ENCODE measurements at places on chromosomes 2 and 18.
A peak's percentile ranks its signal among the peaks of the same experiment; 100 is the strongest.

DNA sequence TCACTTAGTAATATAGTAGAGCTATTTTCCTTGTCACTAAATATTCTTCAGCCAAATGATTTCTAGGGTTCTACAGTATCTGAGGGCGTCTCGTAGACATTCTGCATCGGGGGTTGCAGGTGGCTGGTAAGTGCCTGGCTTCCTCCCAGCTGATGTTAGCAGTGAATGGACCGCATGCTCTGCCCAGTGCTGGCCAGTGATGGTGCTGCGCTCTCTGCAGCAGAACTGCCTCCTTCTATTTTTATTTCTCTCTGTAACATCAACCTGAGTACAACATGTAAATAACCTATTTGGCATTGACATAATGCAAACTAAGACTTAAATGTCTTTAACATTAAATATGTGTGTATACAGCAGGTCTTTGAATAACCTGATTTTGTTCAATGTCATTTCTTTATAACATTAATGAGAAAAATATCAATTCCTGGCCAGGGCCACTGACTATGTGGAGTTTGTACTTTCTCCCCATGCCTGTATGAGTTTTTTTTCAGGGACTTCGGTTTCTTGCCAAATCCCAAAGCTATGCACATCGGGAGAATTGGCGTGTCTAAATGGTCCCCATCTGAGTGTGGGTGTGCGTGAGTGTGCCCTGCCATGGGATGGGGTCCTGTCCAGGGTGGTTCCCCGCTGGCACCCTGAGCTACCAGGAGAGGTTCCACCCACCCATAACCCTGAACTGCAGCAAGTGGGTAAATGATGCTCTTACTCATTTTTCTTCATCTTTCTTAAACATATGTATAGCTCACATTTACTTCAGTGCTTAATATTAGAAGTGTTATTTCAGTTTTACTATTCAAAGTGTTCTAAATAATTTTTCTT is 278.2 kb upstream of the EPAS1 start:
- no peak for DNase-seq

DNA sequence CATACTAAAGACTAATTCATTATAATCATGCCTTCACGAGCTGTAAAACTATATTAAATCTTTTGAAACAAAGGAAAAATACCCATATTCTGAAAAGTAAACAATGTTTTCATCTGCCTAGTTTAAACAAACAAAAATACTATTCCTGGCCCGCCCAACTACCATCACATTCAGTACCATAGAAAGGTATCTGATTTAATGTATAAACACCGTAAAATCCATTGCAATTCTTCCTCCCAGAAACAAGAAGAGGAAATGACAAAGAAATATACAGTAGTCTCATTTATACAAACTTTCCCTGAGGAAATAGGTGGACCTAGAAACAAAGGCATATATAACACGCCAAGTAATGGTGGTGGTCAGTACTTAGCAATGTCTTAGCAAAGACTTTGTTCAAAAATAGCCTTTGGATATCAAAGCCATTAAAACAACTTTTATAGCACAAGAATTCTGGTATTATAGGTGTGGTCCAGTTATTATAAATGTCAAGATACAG is 71.2 kb downstream of the COBLL1 start:
- DNase-seq = no peak

- DNase-seq = no peak
These were observed 313.2 kb upstream of the ZEB2 start for GRCh38 chr2:144833075-144833637.

DNA sequence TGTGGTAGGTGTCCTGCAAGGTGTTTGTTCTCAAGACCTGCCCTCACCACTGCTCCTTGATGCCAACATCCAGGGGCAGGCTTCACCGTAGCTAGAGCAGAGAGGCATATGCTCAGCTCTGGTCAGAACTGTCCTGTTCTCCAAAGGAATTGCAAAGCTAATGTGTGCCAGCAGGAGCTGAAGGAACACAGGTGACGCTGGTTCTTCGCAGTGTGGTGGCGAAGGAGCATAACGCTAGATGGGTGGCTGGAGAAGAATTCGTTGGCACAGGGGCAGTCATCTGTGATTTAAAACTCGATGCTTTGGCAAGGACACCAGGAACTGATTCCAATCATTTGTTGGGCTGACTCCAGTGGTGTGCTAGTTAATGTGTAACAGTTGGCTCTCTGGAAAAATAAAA is 11.4 kb upstream of the PER2 start:
- DNase-seq = no peak

- no peak for DNase-seq
These were observed 31.9 kb upstream of the GPC1 start for GRCh38 chr2:240403396-240404104.

- DNase-seq = no peak
These were observed at the start of gene CASP8 for GRCh38 chr2:201260302-201260800. Gene CASP8, plus strand, starts transcription at chr2:201260536. Its CDS starts 5,951 bp downstream, at chr2:201266487.

GRCh38 chr2:176297067-176297466 is 27.8 kb downstream of the MTX2 start:
- DNase-seq = no peak

- no peak for DNase-seq
These were observed 63.0 kb downstream of the RBM43 start for GRCh38 chr2:151198645-151199044.

DNA sequence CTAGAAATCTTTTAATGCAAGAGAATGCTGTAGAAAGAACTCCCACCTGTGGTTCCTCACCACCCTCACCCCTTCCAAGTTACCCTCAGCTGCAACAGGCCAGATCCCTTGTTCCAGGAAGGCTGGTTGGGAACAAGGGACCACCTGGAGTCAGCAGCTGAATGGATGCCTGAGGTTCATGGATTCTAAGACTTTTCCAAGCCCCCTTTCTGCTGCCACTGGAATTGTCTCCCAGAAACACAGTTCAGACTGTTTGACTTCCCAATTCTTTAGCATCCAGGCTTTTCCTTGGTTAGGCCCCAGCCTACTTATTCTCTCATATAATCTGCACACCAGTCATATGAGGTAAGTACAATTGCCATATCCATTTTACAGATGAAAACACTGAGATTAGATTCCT is 8.0 kb upstream of the ADCY3 start:
- no peak for DNase-seq

DNA sequence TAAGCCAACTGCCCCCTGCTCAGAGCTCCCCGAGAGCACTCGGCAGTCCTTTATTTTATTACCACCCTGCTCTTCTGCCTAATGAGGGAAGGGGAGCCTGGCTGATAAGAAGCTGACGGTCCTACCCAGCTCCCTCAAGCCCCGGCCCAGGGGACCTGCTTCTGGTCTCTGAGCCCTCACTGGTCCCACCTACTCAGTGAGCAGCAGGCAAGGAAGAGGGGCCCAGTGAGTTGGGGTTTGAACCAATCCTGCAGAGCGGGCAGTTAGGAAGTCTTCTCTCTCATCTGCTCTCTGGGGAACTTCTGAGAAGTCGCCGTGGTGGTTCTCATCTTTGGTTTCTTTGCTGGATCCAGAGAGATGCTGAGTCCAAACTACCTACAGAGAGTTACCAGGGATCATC is 218.9 kb downstream of the NDUFA10 start:
- DNase-seq = peak; percentile 48

- no peak for DNase-seq
These were observed 38.0 kb downstream of the PTRHD1 start for GRCh38 chr2:24754985-24755705.

- DNase-seq = no peak
These were observed 46.8 kb downstream of the ANTXR1 start for GRCh38 chr2:69059731-69060290.

DNA sequence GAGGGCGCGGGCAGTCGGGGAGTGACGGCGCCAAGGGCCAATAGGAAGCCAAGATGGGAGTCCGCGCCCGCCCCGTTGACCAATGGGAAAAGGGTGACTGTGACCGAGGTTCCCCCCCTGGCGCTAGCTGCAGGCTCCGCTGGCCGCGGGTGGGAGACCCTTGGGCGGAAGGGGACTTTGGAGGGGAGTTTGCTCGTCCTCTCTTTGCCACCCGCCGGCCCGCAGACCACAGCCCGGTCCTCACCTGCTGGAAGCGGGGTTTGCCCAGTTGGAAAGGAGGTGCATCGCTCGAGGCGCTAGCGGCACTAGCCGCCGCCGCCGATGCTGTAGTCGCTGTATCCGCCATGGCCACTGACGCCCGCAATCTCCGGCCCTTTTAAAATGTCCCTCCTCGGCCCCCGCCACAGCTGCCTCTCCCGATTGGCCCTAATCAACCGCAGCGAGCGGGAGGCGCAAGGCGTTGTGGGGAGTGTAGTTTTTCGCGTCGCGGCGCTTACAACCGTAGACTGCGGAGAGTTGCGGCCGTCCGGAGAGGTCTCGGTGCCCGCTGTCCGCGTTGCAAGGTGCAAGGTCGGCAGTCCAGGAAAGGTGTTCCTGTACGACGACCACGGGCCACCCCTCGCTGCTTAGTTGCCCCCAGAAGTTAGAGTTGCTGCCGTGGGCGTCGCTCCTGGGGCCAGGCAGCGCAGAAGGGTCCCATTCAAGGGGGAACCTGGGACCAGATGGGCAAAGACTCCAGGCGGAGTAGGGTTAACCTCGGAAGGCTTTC is at the start of gene SFXN5:
Gene SFXN5 (minus strand): TSS at position 353 of the 769 bp plus-strand sequence. CDS start 7 bp downstream, at position 346.
- peak; percentile 98 for DNase-seq

GRCh38 chr2:55014962-55015939 is 35.0 kb downstream of the RTN4 start:
- no peak for DNase-seq

- DNase-seq = peak; percentile 84
These were observed 103.1 kb downstream of the MCFD2 start for GRCh38 chr2:46812361-46813019.

DNA sequence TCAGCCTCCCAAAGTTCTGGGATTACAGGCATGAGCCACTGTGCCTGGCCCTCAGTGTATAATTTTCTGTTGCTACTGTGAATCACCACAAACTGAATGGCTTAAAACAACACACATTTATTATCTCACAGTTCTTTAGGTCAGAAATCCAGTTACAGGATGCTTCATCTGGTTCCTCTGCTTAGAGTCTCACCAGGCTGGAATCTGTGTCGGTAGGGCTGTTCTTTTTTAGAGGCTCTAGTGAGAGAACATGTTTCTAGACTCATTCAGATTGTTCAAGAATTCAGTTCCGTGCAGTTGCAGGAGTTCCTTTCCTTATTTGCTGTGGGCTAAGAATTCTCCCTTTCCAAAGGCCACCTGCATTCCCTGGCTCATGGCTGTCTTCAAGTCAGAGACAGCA is 22.2 kb downstream of the CCDC121 start:
- no peak for DNase-seq

DNA sequence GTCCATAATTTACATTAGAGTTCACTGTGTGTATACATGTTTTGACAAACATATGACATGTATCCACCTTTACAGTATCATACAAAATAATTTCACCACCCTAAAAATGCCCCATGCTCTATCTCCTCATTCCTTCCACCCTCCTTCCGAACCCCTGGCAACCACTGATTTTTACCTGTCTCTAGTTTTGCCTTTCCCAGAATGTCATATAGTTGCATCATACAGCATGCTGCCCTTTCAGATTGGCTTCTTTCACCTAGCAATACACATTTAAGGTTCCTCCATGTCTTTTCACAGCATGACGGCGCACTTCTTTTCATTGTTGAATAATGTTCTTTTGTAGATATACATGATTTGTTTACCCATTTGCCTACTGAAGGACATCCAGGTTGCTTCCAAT is 10.4 kb downstream of the LRPPRC start:
- DNase-seq = no peak

DNA sequence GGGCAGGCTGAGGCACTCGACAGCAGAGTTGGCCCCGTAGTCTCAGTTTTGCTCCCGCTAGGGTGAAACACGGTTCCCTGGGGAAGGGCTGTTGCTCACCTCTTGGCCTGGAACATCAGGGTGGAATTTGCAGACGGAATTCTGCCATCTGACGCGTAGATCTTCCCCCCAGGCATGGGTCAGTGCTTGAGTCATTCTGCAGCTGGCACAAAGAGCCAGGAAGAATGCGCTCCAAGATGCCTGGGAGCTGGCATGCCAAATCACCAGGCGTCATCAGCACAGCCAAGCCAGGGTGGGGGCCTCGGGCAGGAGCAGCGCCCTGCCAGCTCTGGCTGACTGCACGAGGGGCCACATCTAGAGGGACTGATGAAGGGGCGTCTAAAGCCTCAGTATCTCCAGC is 42.7 kb downstream of the ODC1 start:
- DNase-seq = no peak

DNA sequence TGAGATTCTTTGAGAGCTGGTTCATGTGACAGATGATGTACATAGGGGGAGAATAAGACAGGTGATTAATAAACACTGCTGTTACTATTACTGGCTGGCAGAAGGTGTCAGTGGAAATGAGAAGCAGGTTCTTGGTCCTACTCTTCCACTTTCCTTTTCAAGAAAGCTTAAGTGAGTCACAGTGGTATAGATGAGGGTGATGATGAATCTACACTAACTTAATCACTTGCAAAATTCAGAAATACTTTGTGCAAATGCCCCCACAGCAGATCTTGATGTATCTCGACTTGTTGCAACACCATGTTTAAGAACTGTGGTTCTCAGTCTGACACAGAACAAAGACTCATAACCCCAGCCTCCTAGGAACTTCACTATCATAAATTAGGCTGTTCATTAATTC is 35.9 kb upstream of the MGAT5 start:
- DNase-seq = no peak

DNA sequence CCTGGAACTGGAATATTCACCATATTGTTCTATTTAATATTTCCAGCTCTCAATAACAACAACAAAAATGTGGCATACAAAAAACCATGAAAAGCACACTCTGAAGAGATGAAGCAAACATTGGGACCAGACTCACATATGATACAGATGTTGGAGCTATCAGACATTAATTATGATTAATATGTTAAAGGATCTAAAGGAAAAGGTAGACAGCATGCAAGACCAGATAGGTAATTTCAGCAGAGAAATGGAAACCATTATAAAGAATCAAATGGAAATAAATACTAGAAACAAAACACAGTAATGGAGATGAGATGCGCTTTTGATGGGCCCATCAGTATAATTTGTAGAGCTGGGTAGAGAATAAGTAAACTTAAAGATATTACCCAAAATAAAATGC is 50.9 kb upstream of the MGAT4A start:
- no peak for DNase-seq

DNA sequence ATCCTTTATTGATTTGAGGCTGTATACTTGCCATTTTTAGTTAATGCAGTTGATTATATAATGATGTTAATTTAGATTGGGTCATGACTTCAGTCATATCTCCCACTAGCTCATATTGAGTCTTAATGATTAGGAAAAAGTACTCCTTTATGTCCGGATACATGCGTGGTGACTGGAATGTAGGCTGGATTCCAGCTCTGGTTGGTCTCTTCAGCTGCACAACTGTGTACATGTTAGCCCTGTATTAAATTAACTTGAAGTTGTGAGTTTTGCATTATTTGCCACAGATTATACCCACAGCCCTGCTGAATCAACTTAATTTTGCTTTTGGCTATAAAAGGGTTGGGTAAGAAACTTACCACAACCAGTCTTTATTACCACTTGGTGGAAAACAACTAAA is 22.5 kb downstream of the MOB4 start:
- DNase-seq = no peak

GRCh38 chr2:205803500-205803899 is 121.2 kb downstream of the NRP2 start:
- no peak for DNase-seq

DNA sequence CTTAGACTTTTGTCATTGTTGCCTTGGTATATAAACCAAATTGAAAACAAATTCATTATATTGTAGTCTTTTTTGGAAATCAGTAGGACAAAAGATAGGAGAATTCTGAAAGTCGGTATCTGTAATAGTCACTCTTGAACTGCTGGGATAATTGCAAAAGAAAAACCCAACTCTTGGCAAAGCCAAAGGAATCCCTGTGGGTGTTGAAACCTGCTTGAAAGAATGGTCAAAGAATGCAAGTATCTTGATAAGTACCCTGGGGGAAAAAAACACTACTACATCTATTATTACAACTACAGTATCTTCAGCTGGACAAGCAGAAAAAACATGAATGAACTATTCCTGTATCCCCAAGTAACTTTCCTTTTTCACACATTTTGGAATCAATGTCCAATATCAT is 7.3 kb upstream of the FAM237A start:
- DNase-seq = no peak
